A673 (cell line): ENCODE measurements at places on chromosomes 5 and 9. TPM values are rescaled to one million over a fixed set of nuclear protein-coding genes. Genes with fewer than 3 reads are reported as not detected.

DNA sequence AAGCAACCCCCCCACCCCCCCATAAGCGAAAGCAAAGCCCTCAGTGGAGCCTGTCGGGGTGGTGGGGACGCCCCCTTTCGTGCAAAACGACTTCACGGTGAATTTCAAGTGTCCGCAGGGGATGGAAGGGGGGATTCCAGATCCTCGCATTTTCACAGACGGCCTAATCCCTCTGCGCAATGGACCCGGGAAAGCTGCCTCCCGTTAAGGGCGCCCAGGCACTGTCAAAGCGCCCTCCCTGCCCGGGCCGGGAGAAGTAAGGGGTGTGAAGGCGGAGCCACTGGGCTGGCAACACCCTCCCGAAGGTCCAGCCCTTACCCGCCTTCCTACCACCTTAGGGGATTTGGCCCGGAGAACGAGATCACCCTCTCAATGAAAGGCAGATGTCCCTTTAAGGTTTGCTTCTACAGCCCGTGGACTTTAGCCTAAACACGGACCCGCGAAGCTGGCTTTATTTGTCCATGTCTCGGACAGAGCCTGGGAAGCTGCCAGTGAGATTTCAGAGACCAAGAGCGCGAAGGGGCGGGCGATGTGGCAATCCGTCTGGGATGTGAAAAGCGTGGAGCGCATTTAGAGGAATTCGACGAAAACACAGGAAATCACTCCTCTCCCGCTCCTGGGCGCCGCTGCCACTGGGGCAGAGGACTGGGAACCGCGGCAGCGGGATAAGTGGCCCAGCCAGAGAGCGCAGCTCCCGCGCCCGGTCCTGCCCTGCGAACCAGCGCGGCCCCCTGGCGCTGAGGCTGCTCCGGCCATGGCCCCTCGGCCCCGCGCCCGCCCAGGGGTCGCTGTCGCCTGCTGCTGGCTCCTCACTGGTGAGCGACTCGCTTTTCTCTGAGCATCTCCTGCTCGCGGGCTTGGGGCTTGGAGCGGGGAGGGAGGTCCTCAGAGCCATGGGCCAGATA lies at the start of the genes ITGA1 and PELO:
Gene ITGA1 (plus strand): TSS at position 317 of the 905 bp plus-strand sequence. CDS start 438 bp downstream, at position 755.
Gene PELO (plus strand): TSS at position 317 of the 905 bp plus-strand sequence. CDS start 12,479 bp downstream, outside the sequence.
- peaks cover 4% of the 10 kb centered on the region for H3K4me1 ChIP-seq
- H3K27me3 ChIP-seq = no peaks in the 10 kb centered on the region
- no peak within 1 kb of the TSS for H3K27ac ChIP-seq

DNA sequence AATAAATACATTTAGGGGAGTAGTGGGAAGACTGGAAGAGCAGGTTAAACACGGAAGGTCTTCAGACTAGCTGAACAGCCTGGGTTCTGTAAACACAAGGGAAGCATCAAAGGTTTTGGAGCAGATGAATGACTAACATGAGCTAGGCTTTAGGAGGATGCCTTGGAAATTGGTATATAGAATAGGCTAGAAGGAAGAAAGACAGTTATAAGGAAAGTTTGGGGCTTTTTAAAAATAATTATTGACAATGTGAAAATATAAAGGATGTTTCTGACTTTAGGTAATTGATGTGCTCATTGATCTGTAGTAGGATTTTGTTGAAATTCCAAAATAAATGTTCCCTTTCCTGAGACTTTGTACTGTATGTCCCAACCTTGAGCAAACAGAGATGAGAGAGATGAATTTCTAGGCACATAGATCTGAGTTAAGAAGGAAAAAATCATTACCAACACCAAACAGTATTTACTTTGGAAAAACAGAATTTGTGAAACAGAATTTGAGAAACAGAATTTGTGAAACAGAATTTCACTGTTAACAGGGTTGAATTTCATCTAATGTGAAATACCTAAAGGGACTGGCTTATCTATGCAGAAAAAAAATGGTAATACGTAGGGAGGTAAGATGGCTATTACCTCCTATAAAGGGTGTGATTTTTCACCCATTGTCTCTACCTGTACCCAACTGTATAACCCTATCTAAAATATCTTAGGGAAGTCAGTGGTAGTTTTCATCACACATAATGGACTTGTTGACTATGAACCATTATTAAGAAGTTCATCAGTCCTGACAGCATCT lies 28.8 kb downstream of the SKP2 start:
- H3K36me3 ChIP-seq = peaks cover 83% of the 10 kb centered on the region
- H3K4me1 ChIP-seq = no peaks in the 10 kb centered on the region
- no peak for DNase-seq
- H3K27me3 ChIP-seq = no peaks in the 10 kb centered on the region
- H3K4me3 ChIP-seq = no peak overlapping the region

- no peak overlapping the region for H3K4me3 ChIP-seq
- peaks cover 2% of the 10 kb centered on the region for H3K36me3 ChIP-seq
- H3K4me1 ChIP-seq = no peaks in the 10 kb centered on the region
Observed at GRCh38 chr5:132768485-132768868, 8.6 kb downstream of the SEPTIN8 start.

- H3K4me3 ChIP-seq = peak overlapping the region; percentile 13
- DNase-seq = peak; percentile 69
- peaks cover 46% of the 10 kb centered on the region for H3K4me1 ChIP-seq
- H3K27ac ChIP-seq = peak overlapping the region; percentile 63
- H3K27me3 ChIP-seq = no peaks in the 10 kb centered on the region
- H3K36me3 ChIP-seq = no peaks in the 10 kb centered on the region
Observed at GRCh38 chr5:21818370-21818720, 1034.8 kb downstream of the CDH12 start.

- peaks cover 7% of the 10 kb centered on the region for H3K27me3 ChIP-seq
- peaks cover 17% of the 10 kb centered on the region for H3K4me1 ChIP-seq
- no peaks in the 10 kb centered on the region for H3K36me3 ChIP-seq
- H3K4me3 ChIP-seq = no peak overlapping the region
- no peak overlapping the region for H3K27ac ChIP-seq
Observed at GRCh38 chr5:125004009-125004408, 257.6 kb upstream of the ZNF608 start.

GRCh38 chr9:134167530-134167931 lies 3.2 kb upstream of the RNU6ATAC start:
- H3K4me3 ChIP-seq = no peak overlapping the region
- no peak overlapping the region for H3K27ac ChIP-seq
- no peaks in the 10 kb centered on the region for H3K36me3 ChIP-seq
- no peaks in the 10 kb centered on the region for H3K27me3 ChIP-seq
- DNase-seq = no peak

- no peak for DNase-seq
- H3K4me3 ChIP-seq = no peak overlapping the region
- H3K36me3 ChIP-seq = no peaks in the 10 kb centered on the region
- no peak overlapping the region for H3K27ac ChIP-seq
- H3K27me3 ChIP-seq = no peaks in the 10 kb centered on the region
Observed at GRCh38 chr9:107049803-107050184, 186.8 kb downstream of the ZNF462 start.

DNA sequence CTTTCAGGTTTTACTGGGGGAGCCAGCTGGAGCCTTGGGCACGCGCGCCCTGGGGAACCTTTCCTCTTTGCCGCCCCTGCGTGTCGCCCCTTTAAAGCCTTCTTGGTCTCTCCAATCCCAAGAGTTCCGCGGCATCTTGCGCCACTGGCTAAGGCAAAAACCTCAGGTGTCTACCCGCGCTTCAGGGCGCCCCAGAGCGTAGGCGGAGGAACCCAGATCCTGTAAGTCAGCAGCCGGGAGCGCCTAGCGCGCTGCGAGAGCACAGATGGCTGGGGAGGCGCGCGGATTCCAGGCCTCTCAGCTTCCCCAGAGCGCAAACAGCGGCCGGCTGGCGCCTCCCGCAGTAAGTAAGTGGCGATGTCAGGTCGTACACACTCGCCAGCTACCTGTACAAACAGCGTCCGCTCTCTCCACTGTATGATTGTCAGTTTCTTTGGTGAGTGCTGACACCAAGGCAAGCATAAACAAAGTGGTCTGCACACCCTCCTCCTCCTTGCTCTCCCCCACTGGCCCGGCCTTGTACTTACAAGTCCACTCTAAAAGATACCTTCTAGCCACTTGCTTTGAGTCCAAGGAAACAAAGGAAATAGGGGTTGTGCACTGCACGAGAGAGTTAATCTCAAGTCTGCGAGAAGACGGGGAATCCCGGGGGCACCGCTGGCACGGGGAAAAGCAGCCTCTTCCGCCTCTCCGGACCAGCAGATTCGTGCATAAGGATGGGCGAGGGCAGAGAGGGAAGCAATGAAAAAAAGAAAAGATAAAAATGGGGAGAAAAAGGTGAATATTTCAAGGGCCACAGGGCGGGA lies 2.9 kb downstream of the HTR1A start:
- no peak overlapping the region for H3K27ac ChIP-seq
- H3K4me1 ChIP-seq = no peaks in the 10 kb centered on the region
- no peak overlapping the region for H3K4me3 ChIP-seq
- no peaks in the 10 kb centered on the region for H3K36me3 ChIP-seq

GRCh38 chr9:74838351-74838750 lies 49.4 kb downstream of the TRPM6 start:
- DNase-seq = no peak
- no peak overlapping the region for H3K4me3 ChIP-seq
- no peak overlapping the region for H3K27ac ChIP-seq
- no peaks in the 10 kb centered on the region for H3K27me3 ChIP-seq

- no peaks in the 10 kb centered on the region for H3K27me3 ChIP-seq
- H3K36me3 ChIP-seq = no peaks in the 10 kb centered on the region
- H3K4me3 ChIP-seq = no peak overlapping the region
- H3K27ac ChIP-seq = no peak overlapping the region
- no peaks in the 10 kb centered on the region for H3K4me1 ChIP-seq
Observed at GRCh38 chr5:143771189-143771588, 40.8 kb upstream of the HMHB1 start.

GRCh38 chr5:32710550-32711361 lies at the start of gene NPR3:
NPR3 (plus strand) TSS chr5:32711321; CDS start chr5:32711777, 456 bp downstream.
- H3K4me3 ChIP-seq = peak within 1 kb of the TSS; percentile 52
- DNase-seq = peak; percentile 49
- H3K36me3 ChIP-seq = no peaks in the 10 kb centered on the region
- no peak within 1 kb of the TSS for H3K27ac ChIP-seq
- peaks cover 53% of the 10 kb centered on the region for H3K27me3 ChIP-seq

DNA sequence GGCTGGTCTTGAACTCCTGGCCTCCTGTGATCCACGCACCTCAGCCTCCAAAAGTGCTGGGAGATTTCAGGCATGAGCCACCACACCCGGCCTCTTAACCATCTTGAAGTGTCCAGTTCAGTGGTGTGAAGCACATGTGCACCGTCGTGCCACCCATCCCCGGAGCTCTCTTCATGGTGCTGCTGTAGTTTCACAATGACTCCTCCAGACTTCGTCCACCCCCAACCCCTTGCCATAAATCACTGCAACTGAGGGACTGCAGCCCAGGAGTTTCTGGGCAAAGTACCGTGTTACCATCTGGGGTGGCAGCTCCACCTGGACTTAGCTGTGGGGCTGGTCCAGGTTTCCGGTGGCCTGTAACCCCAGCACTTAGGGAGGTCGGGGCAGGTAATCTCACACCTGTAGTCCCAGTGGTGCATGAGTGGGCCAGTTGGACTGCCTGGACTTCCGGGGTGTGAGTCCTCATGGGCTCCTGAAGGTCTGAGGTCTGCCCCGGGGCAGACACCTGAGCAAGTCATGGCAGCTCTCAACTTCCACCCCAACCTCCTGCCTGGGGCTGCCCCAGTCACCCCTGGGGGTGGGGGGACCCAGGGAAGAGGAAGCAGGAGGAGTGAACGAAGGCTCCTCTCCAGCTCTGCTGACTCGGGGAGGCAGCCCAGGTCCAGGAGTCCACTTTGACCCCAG lies 6.6 kb upstream of the N4BP3 start:
- no peaks in the 10 kb centered on the region for H3K4me1 ChIP-seq
- H3K4me3 ChIP-seq = no peak overlapping the region
- DNase-seq = no peak
- no peak overlapping the region for H3K27ac ChIP-seq
- no peaks in the 10 kb centered on the region for H3K27me3 ChIP-seq

DNA sequence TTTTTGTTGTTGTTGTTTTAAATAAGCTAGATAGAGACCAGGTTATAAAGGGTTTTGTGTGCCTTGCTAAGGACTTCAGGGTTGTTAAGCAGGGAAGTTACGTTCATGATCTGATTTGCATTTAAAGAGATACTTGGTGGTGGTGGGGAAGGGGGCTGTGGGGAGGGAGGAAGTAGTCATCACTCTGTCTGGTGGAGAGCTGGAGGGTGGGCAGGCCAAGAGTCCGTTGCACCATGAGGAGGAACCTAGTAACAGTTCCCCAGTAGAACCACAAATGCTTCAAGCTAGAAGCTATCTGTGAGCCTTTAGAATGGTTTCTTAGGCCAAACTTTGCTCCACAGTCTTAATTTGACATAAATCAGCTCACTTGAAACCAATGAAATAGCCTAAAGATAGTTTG lies 18.7 kb upstream of the ROPN1L start:
- H3K36me3 ChIP-seq = peaks cover 65% of the 10 kb centered on the region
- H3K4me1 ChIP-seq = no peaks in the 10 kb centered on the region
- no peak overlapping the region for H3K4me3 ChIP-seq
- DNase-seq = no peak

GRCh38 chr9:116096046-116096445 lies 57.5 kb upstream of the PAPPA start:
- H3K36me3 ChIP-seq = no peaks in the 10 kb centered on the region
- no peak overlapping the region for H3K27ac ChIP-seq
- DNase-seq = no peak

- no peak for DNase-seq
- H3K4me3 ChIP-seq = no peak overlapping the region
- H3K4me1 ChIP-seq = no peaks in the 10 kb centered on the region
- H3K27ac ChIP-seq = no peak overlapping the region
Observed at GRCh38 chr5:7425830-7426229, 29.9 kb downstream of the ADCY2 start.

DNA sequence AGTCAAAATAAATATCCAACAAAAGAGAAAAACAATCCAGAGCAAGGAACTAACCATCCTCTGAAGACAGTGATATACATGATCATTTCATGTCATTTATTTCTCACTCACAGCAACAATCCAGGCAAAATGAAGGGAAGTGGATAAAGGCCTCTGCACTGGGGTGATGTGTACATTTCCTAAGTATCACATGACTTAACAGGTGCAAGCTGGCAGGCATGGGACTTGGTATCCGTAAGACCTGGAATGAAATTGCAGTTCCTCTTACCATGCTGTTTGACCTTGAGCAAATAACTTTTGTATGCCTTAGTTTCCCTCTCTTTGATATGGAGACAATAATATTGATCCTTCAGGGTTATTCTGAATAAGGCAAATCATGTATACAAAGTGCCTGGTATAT lies 77.6 kb downstream of the PRLR start:
- H3K36me3 ChIP-seq = no peaks in the 10 kb centered on the region
- H3K4me1 ChIP-seq = no peaks in the 10 kb centered on the region
- no peak for DNase-seq

DNA sequence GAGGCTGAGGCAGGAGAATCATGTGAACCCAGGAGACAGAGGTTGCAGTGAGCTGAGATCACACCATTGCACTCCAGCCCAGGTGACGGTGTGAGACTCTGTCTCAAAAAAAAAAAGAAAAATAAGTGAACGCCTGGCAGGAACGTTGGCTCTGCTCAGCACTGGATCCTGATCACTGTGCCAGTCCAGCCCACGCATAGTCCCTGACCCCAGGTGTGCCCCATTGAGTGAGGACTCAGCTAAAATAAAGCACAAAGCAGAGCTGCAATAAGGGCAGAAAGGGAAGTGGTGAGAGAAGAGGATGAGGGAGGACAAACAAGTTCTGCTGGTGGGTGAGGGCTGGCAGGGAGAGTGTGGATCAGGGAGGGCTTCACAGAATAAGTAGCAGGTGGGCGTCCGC lies 4.3 kb downstream of the GRHPR start:
- H3K27ac ChIP-seq = no peak overlapping the region
- DNase-seq = no peak
- H3K4me1 ChIP-seq = peaks cover 25% of the 10 kb centered on the region
- peaks cover 56% of the 10 kb centered on the region for H3K36me3 ChIP-seq

The RNF14 gene
- 59.2 and 67.1 TPM in 2 replicates for total RNA-seq

The COL23A1 gene
- total RNA-seq = 0.42 TPM in 1 of 2 replicates, not detected in the other

The ZNF462 gene
- total RNA-seq = 38.4 and 40.5 TPM in 2 replicates

The LIX1 gene
- total RNA-seq = not detected in 2 replicates

The IRX4 gene
- total RNA-seq = not detected in 2 replicates

The TBC1D2 gene
- total RNA-seq = 2.8 and 3.2 TPM in 2 replicates

The MYMK gene
- total RNA-seq = not detected in 2 replicates

The CHSY3 gene
- not detected in 2 replicates for total RNA-seq
